H1 (cell line): ENCODE measurements at places on chromosomes 16 and 17.
A peak's percentile ranks its signal among the peaks of the same experiment; 100 is the strongest.

GRCh38 chr17:70716551-70716950 is 547.2 kb downstream of the KCNJ2 start:
- no peak overlapping the region for H3K4me3 ChIP-seq
- no peaks in the 10 kb centered on the region for H3K36me3 ChIP-seq
- H3K27me3 ChIP-seq: no peaks in the 10 kb centered on the region
- no peak overlapping the region for H3K27ac ChIP-seq

DNA sequence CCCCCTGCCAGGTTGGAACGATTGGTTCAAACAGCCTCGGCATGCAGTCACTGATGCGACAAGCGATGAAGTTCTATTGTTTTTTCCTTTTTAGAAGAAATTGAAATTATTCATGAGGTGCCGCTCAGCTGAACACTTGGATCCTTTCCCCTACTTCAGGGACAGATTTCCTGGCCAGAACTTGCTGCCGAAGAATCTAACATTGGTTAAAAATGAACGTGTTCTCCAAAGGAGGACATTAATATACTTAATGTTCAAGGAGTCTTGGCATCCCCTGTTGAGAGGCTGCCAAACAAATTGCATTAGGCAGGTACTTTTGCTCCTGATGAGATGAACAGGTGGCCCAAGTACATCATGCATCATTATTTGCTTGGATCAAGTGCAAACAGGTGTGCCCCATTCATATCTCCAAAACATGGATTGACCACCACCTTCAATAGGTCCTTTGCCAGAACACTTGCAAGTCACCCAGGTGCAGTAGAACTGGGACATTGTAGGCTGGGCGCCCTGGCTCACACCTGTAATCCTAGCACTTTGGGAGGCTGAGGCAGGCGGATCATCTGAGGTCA is 437.2 kb downstream of the HAPSTR1 start:
- H3K36me3 ChIP-seq: no peaks in the 10 kb centered on the region
- no peaks in the 10 kb centered on the region; the same call in 1 of the 2 replicates for H3K27me3 ChIP-seq
- peaks cover 16% of the 10 kb centered on the region for H3K4me1 ChIP-seq
- no peak overlapping the region for H3K4me3 ChIP-seq
- no peak overlapping the region for H3K27ac ChIP-seq
- no peak for DNase-seq

- peak overlapping the region; percentile 19; the same call in 1 of the 2 replicates for H3K4me3 ChIP-seq
- peaks cover 3% of the 10 kb centered on the region for H3K4me1 ChIP-seq
- no peak overlapping the region for H3K27ac ChIP-seq
- DNase-seq: peak; percentile 56
- H3K36me3 ChIP-seq: no peaks in the 10 kb centered on the region
Observed at GRCh38 chr17:5770441-5771270, 186.3 kb upstream of the NLRP1 start.

DNA sequence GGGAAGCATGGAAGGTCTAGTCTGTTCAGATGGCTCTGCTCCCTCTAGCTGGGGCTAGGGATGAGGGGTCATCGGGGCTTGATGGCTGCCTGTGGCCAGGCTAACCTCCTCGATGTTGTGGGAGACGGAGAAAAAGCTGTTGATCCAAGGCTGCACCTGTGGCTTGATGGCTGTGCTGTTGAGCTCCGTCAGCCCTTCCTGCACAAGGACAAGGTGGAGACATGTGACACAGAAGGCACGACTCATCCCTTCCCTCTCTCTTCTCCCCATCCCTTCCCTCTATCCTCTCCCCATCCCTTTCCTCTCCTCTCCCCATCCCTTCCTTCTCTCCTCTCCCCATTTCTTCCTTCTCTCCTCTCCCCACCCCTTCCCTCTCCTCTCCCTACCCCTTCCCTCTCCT is 28.2 kb downstream of the FCSK start:
- H3K4me1 ChIP-seq: no peaks in the 10 kb centered on the region; the same call in 1 of the 2 replicates
- H3K36me3 ChIP-seq: peaks cover 12% of the 10 kb centered on the region
- H3K4me3 ChIP-seq: no peak overlapping the region
- H3K27ac ChIP-seq: no peak overlapping the region
- no peak for DNase-seq
- no peaks in the 10 kb centered on the region for H3K27me3 ChIP-seq

- H3K27me3 ChIP-seq: no peaks in the 10 kb centered on the region
- DNase-seq: no peak
- no peak overlapping the region for H3K27ac ChIP-seq
- peaks cover 4% of the 10 kb centered on the region for H3K4me1 ChIP-seq
- no peak overlapping the region for H3K4me3 ChIP-seq
- no peaks in the 10 kb centered on the region for H3K36me3 ChIP-seq
Observed at GRCh38 chr16:85475233-85475632, 137.9 kb upstream of the GSE1 start.

DNA sequence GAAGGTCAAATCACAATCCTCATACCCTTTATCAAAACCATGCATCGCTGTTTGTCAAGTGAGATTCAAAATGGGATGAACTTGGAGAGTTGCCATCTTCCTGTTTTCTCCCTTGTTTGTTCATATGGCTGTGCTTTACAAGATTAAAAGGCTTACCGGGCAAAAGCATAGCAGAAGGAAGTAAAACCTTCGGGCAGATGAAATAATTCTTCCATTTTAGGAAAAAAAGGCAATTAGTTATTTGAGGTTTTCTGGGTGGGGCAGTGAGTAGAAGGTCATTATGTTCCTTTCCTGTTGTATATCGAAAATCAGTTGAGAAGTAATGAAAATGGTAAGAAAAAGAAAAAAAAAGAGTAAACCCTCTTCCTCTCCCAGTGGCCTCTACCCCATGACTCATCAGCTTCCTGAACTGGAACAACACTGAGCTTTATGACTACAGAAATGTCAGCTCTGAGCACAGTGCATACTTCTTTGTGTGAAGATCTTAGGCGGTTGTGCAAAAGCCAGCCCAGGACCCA is 369.2 kb downstream of the CDH13 start:
- H3K4me3 ChIP-seq: no peak overlapping the region
- DNase-seq: no peak
- no peaks in the 10 kb centered on the region for H3K4me1 ChIP-seq
- H3K27me3 ChIP-seq: no peaks in the 10 kb centered on the region

GRCh38 chr16:79151-80054 is 1.4 kb downstream of the MPG start:
- DNase-seq: no peak
- H3K4me3 ChIP-seq: no peak overlapping the region
- peaks cover 6% of the 10 kb centered on the region for H3K4me1 ChIP-seq
- H3K27ac ChIP-seq: no peak overlapping the region
- H3K36me3 ChIP-seq: peaks cover 2% of the 10 kb centered on the region; the same call in 1 of the 2 replicates

GRCh38 chr17:68542698-68543463 is 30.7 kb downstream of the PRKAR1A start:
- DNase-seq: no peak
- no peaks in the 10 kb centered on the region for H3K27me3 ChIP-seq
- peaks cover 15% of the 10 kb centered on the region; the same call in 1 of the 2 replicates for H3K36me3 ChIP-seq
- H3K4me1 ChIP-seq: no peaks in the 10 kb centered on the region
- H3K27ac ChIP-seq: no peak overlapping the region

GRCh38 chr17:41894791-41895331 is 23.9 kb downstream of the ACLY start:
- H3K27ac ChIP-seq: no peak overlapping the region
- no peaks in the 10 kb centered on the region for H3K27me3 ChIP-seq
- H3K36me3 ChIP-seq: peaks cover 73% of the 10 kb centered on the region
- DNase-seq: no peak

DNA sequence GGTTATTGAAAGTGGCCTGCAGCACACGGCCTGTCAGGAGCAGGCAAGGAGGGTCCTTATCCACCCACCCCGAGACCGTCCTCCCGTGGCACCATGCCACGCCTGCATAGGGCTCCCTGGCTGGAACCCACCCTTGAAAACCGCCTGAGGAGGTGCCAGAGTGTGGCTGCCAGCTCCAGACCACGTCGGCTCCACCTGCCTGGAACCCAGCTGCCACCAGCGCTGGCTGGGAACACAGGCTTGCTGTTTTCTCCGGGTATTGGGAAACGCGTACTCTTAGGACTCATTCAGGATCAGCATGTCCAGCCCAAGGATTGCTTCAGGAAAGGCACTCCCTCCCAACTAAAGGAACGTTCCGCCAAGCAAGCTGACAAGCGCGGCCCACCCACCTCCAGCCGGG is 6.7 kb downstream of the ARL16 start:
- DNase-seq: no peak
- H3K27me3 ChIP-seq: no peaks in the 10 kb centered on the region
- H3K4me3 ChIP-seq: no peak overlapping the region
- H3K27ac ChIP-seq: no peak overlapping the region
- peaks cover 10% of the 10 kb centered on the region for H3K36me3 ChIP-seq

GRCh38 chr17:640436-640835 is 74.2 kb downstream of the VPS53 start:
- H3K4me3 ChIP-seq: no peak overlapping the region
- H3K4me1 ChIP-seq: no peaks in the 10 kb centered on the region
- peaks cover 25% of the 10 kb centered on the region for H3K36me3 ChIP-seq
- no peaks in the 10 kb centered on the region for H3K27me3 ChIP-seq
- DNase-seq: no peak

DNA sequence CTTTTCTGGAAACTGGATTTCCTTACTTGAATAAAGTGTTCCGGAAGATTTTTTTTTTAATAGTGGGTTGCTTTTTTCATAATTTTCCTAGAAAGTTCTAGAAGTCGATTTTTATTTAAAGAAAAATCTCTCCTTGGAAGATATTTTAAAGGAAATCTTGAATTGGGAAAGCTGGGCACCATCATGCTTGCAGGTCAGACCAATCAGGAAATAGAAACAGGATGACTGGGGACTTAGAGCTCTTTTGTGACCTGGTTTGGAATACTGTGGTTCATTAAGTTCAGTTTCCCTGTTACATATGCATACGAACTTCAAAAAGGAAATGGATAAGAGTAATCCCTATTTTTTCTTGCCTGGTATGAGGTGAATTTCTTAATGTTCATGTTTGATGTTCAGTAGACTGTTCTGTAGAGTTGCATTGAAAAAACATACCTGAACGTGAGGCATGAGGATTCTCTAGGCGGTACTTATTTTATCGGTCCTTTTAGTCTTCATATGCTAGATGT is 1.2 kb downstream of the NFATC3 start:
- no peaks in the 10 kb centered on the region for H3K36me3 ChIP-seq
- no peak overlapping the region for H3K27ac ChIP-seq
- H3K4me3 ChIP-seq: peak overlapping the region; percentile 99
- H3K27me3 ChIP-seq: no peaks in the 10 kb centered on the region
- DNase-seq: no peak

GRCh38 chr17:57530026-57530425 is 215.1 kb downstream of the CCDC182 start:
- no peaks in the 10 kb centered on the region for H3K36me3 ChIP-seq
- H3K4me1 ChIP-seq: peaks cover 14% of the 10 kb centered on the region
- no peak overlapping the region for H3K27ac ChIP-seq
- DNase-seq: no peak

DNA sequence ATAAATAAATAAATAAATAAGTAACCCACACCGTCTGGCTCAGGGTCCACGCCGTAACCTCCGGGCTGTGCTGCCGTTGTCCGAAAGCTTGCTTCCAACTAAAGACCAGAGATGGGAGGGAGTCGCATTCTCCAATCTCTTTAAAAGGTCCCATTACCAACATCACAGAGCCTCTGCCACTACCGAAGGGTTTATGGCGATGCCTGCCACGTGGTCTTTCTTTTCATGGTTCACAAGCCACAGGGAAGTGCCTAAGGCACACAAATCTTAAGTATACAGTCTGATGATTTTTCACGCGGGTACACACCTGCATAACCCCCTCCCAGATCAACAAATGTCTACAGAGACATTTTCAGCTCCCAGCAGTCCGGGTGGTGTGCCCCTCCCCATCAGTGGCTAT is 1.4 kb downstream of the COTL1 start:
- H3K4me1 ChIP-seq: peaks cover 11% of the 10 kb centered on the region
- no peak overlapping the region for H3K27ac ChIP-seq
- no peaks in the 10 kb centered on the region; the same call in 1 of the 2 replicates for H3K27me3 ChIP-seq
- DNase-seq: no peak
- peaks cover 10% of the 10 kb centered on the region for H3K36me3 ChIP-seq

- no peaks in the 10 kb centered on the region for H3K4me1 ChIP-seq
- H3K27ac ChIP-seq: no peak overlapping the region
- no peak overlapping the region for H3K4me3 ChIP-seq
- DNase-seq: no peak
- no peaks in the 10 kb centered on the region for H3K36me3 ChIP-seq
- H3K27me3 ChIP-seq: no peaks in the 10 kb centered on the region
Observed at GRCh38 chr17:69367298-69367697, 40.4 kb upstream of the ABCA5 start.

DNA sequence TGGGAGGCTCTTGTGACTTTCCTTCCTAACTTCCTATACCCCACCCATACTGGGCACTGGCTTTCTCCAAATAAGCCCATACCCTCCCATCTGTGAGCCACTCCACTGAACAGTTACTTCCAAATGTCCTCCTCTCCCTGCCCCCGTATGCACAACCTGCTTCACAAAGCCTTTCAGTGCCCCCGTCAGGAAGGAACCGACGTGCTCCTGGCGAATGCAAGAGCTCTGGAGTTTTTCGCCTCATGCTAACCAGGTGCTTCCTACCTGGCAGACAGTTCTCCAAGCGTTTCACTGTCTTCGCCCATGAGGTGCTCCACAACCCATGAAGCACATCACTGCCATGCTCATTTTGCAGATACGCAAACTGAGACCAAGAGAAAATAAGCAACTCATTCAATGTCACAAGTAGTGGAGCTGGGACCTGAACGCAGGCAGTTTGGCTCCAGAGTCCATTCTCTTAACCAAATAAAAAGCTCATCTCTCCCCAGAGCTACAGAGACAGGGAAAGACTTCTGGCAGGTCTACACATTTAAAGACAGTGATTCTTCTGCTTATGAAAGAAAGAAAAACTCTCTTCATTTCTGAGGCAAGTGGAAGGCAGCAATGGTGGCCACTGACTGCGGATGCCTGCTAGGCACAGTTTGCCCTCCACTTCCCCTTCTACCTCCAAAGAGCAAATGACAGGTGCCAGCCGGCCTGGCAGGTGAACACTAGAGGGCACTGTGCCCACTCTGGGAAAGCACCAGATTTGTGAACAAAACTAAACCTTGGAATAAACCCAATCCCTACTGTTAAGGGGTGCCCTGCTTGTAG is 23.8 kb downstream of the SPHK1 start:
- peak; percentile 88 for DNase-seq
- H3K4me1 ChIP-seq: no peaks in the 10 kb centered on the region; the same call in 1 of the 2 replicates
- no peak overlapping the region for H3K4me3 ChIP-seq
- no peaks in the 10 kb centered on the region for H3K27me3 ChIP-seq

DNA sequence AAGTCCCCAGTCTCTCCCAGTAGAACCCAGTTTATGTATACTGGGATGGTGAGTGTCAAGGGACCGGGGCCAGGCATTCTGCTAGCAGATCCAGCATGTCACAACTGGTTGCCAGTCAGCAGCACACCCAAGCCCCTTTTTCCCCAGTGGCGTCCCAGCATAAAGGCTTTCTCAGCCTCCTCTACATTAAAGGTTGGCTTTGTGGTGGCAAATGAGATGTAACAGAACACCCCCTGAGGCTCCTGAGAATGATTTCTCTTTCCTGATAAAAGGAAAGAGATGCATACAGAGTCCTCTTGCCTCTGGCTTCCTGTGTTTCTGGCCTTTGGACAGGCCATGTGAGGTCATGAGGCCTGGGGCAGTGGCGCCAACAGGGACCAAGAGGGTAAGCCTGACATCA is 27.9 kb downstream of the IRX6 start:
- H3K27ac ChIP-seq: no peak overlapping the region
- no peaks in the 10 kb centered on the region for H3K4me1 ChIP-seq
- no peaks in the 10 kb centered on the region for H3K27me3 ChIP-seq
- no peaks in the 10 kb centered on the region; the same call in 1 of the 2 replicates for H3K36me3 ChIP-seq
- DNase-seq: no peak
